Heart left ventricle (tissue), 16 donors: ENCODE measurements at places on chromosomes 16 and 17. TPM values are rescaled to one million over a fixed set of nuclear protein-coding genes. Genes with fewer than 3 reads are reported as not detected.

Gene SRP68
- 54.0 TPM for total RNA-seq

Gene CCL14
- 19.1 TPM for total RNA-seq

Gene SPNS3
- not detected for total RNA-seq

Gene ODAD4
- total RNA-seq, result 0.96 TPM

Gene C17orf107
- total RNA-seq, result 1.3 TPM

Gene CHAD
- total RNA-seq, result 0.15 TPM

Gene CRYM
- total RNA-seq, result 152 TPM
